ENCODE measurements at places on chromosomes 3 and 15. TPM values are rescaled to one million over a fixed set of nuclear protein-coding genes. Genes with fewer than 3 reads are reported as not detected.

The XIRP1 gene
- total RNA-seq = not detected

The LAMB2 gene
- total RNA-seq = 640 TPM

The IL12A gene
- 4.1 TPM for total RNA-seq

The OIP5 gene
- total RNA-seq = 12.1 TPM

The UBR1 gene
- 54.2 TPM for total RNA-seq

The TMCO5A gene
- not detected for total RNA-seq

The INSYN1 gene
- 0.50 TPM for total RNA-seq

The COMMD4 gene
- 69.5 TPM for total RNA-seq

The TMEM44 gene
- 11.0 TPM for total RNA-seq
